A375 (cell line): ENCODE measurements at places on chromosomes 5 and 9. TPM values are rescaled to one million over a fixed set of nuclear protein-coding genes. Genes with fewer than 3 reads are reported as not detected.

The IL33 gene
- not detected in 2 replicates for total RNA-seq

The CDH6 gene
- 1.8 TPM in 2 replicates for total RNA-seq

The FAM151B gene
- total RNA-seq = 1.9 and 2.6 TPM in 2 replicates

The ADAMTS16 gene
- total RNA-seq = 3.7 and 5.0 TPM in 2 replicates

The NAIP gene
- 3.3 and 4.9 TPM in 2 replicates for total RNA-seq

The NIPAL4 gene
- total RNA-seq = 0.19 and 0.42 TPM in 2 replicates

The PTRH1 gene
- total RNA-seq = 34.8 and 42.8 TPM in 2 replicates

The CBY3 gene
- total RNA-seq = not detected in 2 replicates

The RFESD gene
- total RNA-seq = 0.75 and 5.8 TPM in 2 replicates

The PCDHA7 gene
- total RNA-seq = 3.0 and 4.4 TPM in 2 replicates

The FSTL4 gene
- not detected in 2 replicates for total RNA-seq

The NEURL1B gene
- total RNA-seq = 0.11 and 0.24 TPM in 2 replicates

The GLRA1 gene
- not detected in 2 replicates for total RNA-seq

The CCNO gene
- 8.7 and 9.3 TPM in 2 replicates for total RNA-seq

The GADD45G gene
- 0.32 TPM in 1 of 2 replicates, not detected in the other for total RNA-seq

The FOXD4 gene
- total RNA-seq = 0.30 and 0.37 TPM in 2 replicates

The KCNV2 gene
- total RNA-seq = not detected in 2 replicates

The RAB3C gene
- not detected in 2 replicates for total RNA-seq

The TMEM215 gene
- total RNA-seq = not detected in 2 replicates

The AFAP1L1 gene
- 13.8 and 15.0 TPM in 2 replicates for total RNA-seq

The EGFL7 gene
- total RNA-seq = 21.5 and 22.0 TPM in 2 replicates

The OR1L1 gene
- not detected in 2 replicates for total RNA-seq

The PCDHGA10 gene
- total RNA-seq = 4.3 and 6.0 TPM in 2 replicates

The IQGAP2 gene
- 0.98 and 1.4 TPM in 2 replicates for total RNA-seq
